NCI-H524 (cell line): ENCODE measurements at places on chromosomes 6 and 20.
A peak's percentile ranks its signal among the peaks of the same experiment; 100 is the strongest.

- DNase-seq: no peak
These were observed 40.3 kb downstream of the KIF6 start for GRCh38 chr6:39684790-39685488.

DNA sequence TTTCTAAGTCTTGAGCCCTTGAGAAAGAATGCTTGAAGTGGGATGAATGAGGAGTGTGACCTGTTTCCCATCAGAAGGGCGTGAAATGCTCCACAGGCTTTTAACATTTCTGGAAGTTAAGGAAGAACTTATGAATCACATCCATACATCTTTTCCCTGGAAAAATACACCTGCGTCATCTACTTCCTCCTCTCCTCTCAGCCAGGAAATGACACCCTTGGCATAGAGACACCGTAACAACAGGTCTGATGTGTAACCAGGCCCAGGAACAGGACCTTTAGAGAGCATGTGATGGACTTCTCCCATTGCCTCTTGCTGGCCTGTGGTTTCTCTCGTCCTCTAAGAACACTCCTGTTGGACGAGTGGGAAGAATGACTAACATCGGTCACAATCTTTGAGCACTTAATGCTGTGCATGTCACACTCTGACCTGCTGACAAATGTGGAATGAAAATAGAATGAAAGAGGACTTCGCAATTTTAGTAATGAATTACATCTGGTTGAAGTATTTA is 28.5 kb upstream of the CITED2 start:
- no peak for DNase-seq

- DNase-seq: no peak
These were observed 5.3 kb upstream of the CGA start for GRCh38 chr6:87100216-87100615.

GRCh38 chr6:118408863-118409262 is 139.2 kb upstream of the PLN start:
- DNase-seq: no peak

DNA sequence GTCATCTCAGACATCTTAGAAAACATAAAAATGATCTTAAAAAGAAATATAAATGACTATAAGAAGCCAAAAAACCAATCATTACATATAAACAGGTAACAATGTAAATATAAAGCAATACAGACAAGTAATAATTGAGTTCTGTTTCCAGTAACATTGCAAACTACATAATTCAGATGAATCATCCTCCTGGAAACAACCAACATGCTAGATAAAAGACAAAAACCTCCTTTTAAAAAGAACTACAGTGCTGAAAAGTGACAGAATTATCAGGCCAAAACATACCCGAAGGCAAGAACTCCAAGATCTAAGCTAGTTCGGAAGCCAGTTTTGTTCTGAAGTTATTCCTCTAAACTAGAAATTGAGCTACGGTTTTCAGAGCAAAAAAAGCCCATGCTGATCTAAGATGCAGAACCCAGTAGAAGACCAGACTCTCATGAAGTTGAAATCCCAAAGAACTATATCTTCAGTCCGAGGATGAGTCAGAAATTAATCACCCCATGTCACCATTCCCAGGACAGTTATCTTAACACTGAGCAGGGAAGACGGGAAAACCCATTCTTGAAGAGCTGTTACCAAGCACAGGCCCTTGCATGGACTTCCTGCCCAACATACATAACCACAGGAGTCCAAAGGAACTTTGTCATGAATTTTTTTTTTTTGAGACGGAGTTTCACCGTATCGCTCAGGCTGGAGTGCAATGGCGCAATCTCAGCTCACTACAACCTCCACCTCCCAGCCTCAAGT is 9.8 kb downstream of the PGM3 start:
- DNase-seq: no peak

GRCh38 chr6:52491203-52492069 is 71.3 kb downstream of the EFHC1 start:
- DNase-seq: no peak

GRCh38 chr6:9896806-9897205 is 518.1 kb downstream of the TFAP2A start:
- no peak for DNase-seq

GRCh38 chr6:118709859-118710350 is 58.5 kb upstream of the CEP85L start:
- DNase-seq: peak; percentile 37

DNA sequence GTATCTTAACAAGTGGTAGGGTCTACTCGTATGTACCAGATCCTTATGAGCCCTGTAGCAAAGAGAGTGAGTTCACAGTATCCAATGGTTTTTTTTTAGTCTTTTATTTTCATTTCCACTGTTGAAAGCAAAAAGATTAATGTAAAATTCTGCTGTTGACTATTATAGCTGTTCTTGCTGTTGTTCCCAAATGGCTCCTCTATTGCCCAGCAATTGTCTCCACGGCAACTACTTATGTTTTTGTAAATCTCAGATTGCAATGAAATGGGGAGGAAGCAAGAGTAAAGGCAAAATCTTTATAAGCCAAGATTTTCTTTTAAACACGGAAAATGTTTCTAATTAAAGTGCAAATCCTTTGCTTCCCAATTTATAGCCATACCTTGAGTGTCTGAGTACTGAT is 406.1 kb downstream of the EPM2A start:
- no peak for DNase-seq

- no peak for DNase-seq
These were observed 392 bp upstream of the SLC2A10 start for GRCh38 chr20:46709055-46709458.

GRCh38 chr6:137218473-137218916 is 690 bp downstream of the IFNGR1 start:
- DNase-seq: peak; percentile 53

DNA sequence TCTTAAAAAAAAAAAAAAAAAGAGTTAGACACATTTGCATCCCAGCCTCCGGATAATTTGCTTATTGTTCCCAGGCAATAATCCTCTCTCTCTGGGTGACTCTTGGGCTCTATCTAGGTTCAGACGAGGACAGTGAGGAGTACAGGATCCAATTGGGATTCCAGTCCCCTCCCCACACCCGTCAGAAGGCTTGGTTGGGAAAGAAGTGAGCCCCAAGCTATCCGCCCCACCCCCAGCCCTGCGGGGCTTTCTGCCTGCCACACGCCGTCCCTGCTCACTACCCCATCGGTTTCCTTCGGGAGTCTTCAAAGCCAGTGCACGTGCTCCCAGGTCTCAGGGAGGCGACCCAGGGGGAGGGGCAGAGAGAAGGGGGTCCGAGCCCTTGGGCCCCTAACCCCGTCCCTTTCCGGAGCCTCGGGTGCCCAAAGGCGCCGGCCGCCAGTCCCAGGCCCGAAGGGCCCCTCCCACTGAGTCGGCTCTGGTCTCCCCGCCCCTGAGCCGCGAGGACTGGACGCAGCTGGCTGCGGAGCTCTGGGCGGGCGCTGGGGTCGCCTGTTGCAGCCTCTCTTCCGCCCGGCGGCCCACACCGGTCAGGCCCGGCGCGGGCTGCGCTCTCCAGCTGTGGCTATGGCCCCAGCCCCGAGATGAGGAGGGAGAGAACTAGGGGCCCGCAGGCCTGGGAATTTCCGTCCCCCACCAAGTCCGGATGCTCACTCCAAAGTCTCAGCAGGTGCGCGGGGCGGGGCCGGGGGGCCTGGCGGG is 2.5 kb downstream of the MYMX start:
- DNase-seq: peak; percentile 64

DNA sequence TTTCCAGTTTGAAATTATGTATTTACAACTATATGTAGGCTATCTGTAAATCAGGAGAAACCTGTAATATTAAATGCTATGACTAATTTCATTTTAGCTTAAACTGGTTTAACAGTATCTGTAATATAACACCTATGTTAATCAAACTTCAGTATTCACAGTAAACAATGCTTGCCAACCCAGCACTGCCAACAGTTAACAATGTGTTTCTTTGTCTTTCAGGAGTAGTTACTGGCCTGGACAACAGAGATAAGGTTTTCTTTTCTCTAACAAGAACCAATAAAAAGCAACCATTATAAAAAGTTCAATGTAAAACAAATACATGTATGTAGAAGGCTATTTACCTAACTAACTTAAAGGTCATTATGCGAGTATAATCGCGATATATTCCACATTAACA is 158.8 kb downstream of the CDK19 start:
- DNase-seq: no peak

- DNase-seq: no peak
These were observed 409.7 kb downstream of the CDKAL1 start for GRCh38 chr6:20943922-20944321.

DNA sequence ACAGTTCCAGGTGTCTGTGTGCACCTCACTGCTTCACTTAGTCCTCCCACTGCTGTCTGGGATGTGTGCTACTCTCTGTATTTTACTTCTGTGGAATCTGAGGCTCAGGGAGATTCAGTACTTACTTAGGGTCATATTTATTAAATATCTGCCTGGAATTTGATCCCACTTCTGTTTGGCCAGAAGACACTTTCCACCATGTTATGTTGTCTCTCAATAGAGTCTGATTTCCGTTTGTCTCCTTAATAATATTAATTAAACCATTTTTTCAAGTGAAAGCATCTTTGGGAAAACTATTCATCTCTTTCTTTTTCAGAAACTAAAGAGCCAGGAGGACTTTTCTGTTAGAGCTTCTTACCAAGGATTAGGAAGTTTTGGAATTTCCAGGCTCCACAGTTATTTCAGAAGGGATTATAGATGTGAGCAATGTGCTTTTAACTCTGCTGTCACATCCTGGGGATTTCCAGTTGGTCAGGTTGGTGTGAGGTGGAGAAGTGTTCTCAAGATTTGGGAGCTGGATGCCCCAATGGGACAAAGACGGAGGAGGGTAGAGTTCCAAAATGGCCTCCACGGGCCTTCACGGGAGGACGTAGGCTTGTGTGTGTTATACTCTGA is 156.8 kb upstream of the RALGAPA2 start:
- no peak for DNase-seq

GRCh38 chr6:34031625-34032383 is 114.1 kb downstream of the GRM4 start:
- DNase-seq: no peak

DNA sequence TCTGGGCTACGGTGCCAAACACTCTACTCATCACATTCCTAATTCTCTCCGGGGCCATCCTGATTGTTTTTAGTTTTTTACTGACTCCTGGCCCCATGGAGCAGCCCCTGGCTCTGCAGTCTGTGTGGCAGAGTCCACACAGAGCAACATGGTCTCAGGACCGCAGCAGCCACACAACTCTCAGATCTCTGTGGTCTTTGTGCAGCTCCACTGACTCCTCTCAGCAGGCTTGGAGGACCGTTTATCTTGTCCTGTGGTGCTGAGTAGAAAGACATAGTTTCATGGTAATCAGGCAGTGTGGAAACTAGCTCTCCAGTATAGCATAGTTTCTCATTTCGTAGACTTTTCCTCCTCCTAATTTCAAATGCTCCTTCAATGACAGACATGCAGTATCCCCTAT is 168.4 kb downstream of the EDN1 start:
- no peak for DNase-seq

DNA sequence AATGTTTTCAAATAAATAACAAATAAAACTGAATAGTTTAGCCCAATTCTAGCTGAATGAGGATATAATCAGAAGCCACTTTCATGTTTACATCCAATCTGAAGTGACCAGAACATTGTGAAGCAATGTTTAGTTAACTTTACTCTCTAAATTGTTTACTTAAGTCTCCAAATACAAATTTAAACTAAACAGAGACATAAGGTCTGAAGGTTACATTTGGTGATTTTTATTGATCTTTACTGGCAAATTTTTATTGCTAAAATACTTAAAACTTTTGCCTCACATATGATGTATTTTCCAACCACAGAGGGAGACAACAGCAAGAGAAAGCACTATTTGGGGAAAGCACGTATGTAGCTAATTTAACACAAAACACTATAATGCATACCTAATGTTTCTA is 106.8 kb upstream of the THEMIS start:
- no peak for DNase-seq

DNA sequence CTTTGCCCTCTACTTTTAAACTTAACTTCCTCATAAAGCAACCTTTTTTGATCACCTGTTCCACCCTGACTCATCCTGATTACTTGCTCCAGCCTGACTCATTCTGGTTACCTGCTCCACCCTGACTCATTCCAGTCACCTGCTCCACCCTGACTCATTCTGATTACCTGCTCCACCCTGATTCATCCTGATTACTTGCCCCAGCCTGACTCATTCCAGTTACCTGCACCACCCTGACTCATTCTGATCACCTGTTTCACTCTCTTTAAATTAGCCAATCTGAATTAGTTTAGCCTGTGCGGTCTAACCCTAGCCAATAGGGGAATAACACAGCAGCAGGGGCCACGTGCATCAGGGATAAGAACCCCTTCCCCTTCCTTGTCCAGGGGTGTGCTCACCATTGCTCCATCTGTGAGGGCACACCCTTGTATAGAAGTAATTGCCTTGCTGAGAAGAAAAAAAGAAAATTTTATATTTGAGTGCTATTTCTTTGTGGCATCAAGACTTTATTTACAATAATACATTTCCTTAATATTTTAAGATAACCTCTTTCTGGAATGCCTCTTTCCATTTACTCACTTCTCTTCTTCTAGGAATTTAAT is 17.9 kb downstream of the HLA-G start:
- DNase-seq: no peak

GRCh38 chr6:33073431-33073871 is at the start of gene HLA-DPA1:
Gene HLA-DPA1 (minus strand): TSS chr6:33073649.
- DNase-seq: no peak

DNA sequence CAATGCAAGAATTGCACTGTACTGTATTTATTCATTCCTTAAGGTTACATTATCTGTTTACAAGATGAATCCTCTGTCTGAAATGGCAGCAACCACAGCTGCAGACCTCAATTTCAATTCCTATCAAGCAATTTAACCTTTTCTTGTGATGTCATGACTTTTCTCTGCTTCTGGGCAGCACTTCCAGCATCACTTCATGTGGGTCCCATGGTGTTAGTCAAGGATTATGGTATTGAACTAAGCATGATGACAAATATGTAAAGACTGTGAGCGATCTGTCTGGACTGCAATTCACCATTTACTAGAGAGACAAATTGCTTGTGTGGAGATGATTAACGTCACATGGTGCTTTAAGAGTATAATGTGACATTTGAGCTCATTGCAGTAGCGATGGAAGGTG is 90.5 kb upstream of the CCN2 start:
- DNase-seq: no peak

DNA sequence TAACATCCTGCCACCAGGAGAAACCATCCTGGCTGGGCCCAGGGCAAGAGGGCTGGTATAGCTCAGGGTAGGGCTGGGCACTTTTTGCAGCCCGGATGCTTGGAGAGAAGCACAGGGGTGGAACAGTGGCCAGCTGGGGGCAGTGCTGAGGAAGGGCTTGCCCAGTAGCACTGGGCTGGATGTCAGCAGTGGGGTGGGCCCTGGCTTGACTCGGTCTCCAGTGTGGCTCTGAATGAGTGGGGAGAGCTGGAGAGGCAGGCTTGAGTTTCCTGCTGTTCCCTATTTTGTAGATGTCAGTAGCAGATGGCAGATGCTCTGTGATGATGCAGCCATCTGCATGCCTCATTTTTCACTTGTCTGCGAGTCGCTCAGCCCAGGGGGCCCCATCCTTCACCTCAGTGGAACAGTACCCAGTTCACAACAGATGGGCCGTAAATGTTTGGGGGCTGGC is 56.3 kb upstream of the TULP1 start:
- peak; percentile 98 for DNase-seq

GRCh38 chr6:160417146-160417545 is 69.0 kb downstream of the SLC22A3 start:
- DNase-seq: no peak

- DNase-seq: no peak
These were observed 130.9 kb upstream of the PMEPA1 start for GRCh38 chr20:57840504-57841296.

- DNase-seq: no peak
These were observed 136.8 kb downstream of the ALDH8A1 start for GRCh38 chr6:134813146-134813545.

GRCh38 chr6:133705731-133706130 is 183.2 kb upstream of the TCF21 start:
- no peak for DNase-seq

GRCh38 chr20:44692932-44693480 is 22.2 kb upstream of the CCN5 start:
- no peak for DNase-seq
